ENCODE measurements at places on chromosomes 4 and X.

DNA sequence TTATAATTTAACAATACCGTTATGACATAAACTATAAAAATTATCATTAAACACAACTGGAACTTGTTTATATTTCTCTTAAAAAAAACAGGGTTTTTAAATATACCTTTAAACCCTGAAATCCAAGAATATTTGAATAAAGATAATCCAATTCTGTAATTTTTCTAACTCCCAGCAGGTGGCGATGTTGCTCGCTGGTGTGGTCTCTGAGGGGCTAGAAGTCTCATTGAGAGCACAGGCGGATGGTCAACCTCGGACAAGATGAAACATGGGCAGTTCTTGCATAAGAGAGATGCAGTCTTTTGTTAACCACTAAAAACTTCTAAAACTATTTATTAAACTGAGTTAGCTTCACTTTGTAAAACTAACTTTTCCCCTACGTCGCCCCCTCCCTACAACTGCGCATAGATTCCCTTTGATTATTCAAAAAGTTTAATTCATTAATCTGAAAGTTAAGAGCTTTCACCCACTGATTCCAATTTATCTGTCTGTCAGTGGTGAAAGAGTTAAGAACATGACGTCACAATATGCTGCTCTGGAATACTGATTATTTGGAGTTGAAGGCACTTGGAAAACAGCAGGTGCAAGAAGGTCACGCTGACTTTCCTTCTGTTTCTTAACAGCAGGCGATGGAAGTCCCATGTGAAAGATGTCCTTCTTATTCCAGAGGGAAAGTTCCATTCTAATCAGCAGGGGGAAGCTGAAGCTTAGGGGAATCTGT lies 29.5 kb downstream of the DMP1 start:
- no peak for DNase-seq

DNA sequence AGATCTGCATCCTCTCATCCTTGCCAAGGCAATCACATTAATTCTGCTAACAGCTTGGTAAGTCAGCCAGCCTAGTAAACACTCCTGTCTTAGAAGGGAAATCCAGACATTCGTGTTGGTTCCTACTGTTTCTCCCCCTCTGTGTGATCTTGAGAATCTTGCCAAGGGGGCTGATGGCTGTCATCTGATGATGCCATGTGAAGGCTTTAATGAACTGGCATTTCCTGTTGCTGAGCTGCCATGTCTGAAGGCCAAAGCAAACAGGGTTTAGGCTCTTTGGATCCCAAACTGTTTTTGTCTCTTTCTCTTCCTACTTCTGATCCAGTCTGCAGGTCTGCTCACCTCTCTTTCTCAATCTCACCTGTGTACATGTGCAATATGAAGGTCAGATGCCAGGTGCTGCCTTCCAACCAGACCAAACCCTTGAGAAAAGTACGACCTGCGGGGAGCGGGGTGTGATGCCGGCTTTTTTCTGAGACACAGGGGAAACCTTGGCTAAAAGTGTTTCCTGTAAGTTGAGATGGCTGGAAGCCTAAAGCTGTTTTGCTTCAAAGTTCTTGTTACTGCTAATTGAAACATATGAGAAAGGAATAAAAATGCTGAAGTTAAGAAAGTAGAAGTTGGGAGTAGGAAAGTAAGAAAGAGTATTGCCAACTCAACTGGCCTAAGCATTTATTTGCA lies 532.9 kb downstream of the ANKRD50 start:
- DNase-seq, result no peak

- DNase-seq, result no peak
Observed at GRCh38 chrX:71301195-71301924, at the start of gene ITGB1BP2. ITGB1BP2 (plus strand) TSS chrX:71301750; CDS start chrX:71301807, 57 bp downstream.

DNA sequence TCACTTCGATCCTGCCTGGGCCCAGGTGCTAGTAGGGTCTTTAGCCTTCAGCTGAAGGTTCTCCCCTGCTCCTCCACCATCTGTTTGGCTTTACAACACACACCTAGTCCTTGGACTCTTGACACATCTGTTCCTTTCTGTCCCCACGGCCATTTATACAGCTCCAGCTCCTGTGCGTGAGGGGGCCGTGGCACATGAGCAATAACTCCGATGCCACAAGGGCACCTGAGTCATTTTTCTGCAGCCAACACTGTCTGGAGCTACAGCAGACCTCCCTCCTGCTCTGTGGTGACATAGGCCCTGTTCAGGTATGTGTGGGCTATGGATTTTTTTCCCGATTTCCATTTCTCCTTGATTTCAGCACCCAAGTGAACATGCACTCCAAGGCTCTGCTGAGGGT lies 44.7 kb upstream of the BCOR start:
- no peak for DNase-seq

DNA sequence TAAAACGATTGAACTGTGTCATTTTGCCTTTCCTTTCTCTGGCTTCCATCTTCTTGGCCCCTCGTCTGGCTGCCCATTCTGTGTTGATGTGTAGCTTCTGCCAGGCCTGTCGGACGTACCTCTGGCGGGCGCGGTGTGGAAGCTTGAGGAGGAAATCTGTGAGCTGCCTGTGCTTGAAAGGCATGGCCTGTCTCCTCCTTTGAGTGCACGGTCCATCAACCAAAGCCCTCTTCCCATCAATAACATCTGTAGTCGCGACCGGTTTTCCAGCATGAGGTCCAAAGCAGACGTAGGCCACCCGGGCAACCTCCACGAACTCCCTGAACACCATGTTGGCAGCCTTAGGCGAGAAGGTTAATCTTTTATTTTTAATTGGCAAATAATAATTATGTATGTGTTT lies 202.7 kb downstream of the CRLF2 start:
- DNase-seq, result no peak

- no peak for DNase-seq
Observed at GRCh38 chrX:46184749-46185148, 360.5 kb downstream of the ZNF674 start.

- no peak for DNase-seq
Observed at GRCh38 chrX:153184787-153185186, 5.7 kb downstream of the MAGEA1 start.

- no peak for DNase-seq
Observed at GRCh38 chrX:34467437-34467836, 189.6 kb downstream of the TMEM47 start.

DNA sequence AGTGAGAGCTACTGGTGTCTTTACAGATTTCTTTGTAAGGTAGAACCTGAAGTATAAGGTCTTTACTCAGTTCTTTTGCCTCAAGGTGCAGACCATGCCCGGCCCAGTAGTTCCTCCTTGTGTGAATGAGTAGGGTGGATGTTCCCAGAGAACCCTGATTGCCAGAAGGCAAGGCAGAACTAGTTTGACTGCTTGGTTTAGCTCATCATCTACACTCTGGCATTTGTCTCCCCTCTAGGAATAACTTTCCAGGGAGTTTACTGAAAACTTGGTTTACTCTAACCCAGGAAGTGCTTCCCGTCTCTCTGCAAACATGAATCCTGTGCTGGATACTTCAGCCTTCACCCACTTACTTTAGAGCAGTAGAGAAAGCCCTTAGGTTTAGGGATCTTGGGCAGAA lies 29.1 kb downstream of the MCUB start:
- DNase-seq, result no peak

GRCh38 chr4:139969635-139970266 lies 184.2 kb downstream of the MAML3 start:
- DNase-seq, result no peak

DNA sequence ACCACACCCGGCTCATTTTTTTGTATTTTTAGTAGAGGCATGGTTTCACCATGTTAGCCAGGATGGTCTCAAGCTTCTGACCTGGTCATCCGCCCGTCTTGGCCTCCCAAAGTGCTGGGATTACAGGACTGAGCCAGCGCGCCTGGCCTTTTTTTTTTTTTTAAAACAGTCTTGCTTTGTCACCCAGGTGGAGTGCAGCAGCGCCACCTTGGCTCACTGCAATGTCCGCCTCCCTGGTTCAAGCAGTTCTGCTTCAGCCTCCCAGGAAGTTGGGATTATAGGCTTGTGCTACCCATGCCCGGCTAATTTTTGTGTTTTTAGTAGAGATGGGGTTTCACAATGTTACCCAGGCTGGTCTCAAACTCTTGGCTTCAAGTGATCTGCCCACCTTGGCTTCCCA lies 28.9 kb downstream of the ZFX start:
- DNase-seq, result no peak

DNA sequence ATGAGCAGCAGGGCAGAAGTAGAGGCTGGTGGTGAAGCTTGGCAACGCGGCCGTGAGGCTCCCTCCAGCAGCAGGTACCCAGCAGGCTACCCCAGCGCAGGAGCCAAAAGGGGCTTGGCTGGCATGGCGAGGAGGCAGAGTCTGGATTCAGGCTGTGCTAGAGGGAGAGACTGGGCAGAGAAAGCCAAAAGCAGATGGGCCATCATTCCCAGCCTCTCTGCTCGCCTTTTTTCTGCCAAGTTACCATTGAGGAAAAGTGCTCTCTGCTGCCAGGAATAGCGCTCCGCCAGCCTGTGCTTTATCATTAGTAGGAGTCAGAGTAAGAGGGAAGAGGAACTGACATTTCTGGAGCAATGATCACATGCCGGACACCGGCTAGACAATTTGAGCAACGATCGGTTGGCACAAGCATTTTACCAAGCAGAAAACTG lies 28.7 kb upstream of the MAP3K15 start:
- DNase-seq, result no peak
